ENCODE measurements at places on chromosomes 7 and 10. TPM values are rescaled to one million over a fixed set of nuclear protein-coding genes. Genes with fewer than 3 reads are reported as not detected.

Gene C7orf33
- not detected for total RNA-seq

Gene ABCA13
- total RNA-seq, result not detected

Gene CYP2C9
- 15.1 TPM for total RNA-seq

Gene GRM3
- total RNA-seq, result not detected

GRCh38 chr7:27912751-27913150 lies 172.8 kb downstream of the TAX1BP1 start:
- no peaks in the 10 kb centered on the region for H3K36me3 ChIP-seq
- no peaks in the 10 kb centered on the region for H3K4me1 ChIP-seq
- H3K27me3 ChIP-seq, result no peaks in the 10 kb centered on the region
- no peak overlapping the region for H3K27ac ChIP-seq
- DNase-seq, result no peak

- H3K36me3 ChIP-seq, result peaks cover 21% of the 10 kb centered on the region
- no peaks in the 10 kb centered on the region for H3K27me3 ChIP-seq
- peak; percentile 37 for DNase-seq
- H3K4me1 ChIP-seq, result peaks cover 14% of the 10 kb centered on the region
- no peak overlapping the region for H3K4me3 ChIP-seq
Measured at GRCh38 chr10:119335671-119336353, 128.4 kb downstream of the GRK5 start.

DNA sequence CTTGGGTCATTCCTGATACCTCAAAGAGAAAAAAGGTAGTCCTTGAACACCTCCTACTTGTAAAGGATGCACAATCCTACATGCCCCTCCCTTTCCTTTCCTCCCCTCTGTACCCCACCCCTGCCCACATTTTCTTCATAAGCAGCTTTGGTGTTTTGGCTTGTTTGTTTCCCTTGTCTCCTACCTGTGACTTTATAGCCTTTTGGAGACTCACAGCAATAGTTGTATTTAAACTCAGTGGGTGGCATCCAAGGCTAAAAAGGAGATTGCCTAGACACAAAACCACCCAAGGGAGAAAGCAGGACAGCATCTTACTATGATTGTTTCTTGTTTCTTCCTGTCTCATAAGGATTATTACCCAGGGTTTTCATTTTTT lies 63.4 kb downstream of the EGFR start:
- H3K27ac ChIP-seq, result peak overlapping the region; percentile 72
- H3K27me3 ChIP-seq, result no peaks in the 10 kb centered on the region
- no peak overlapping the region for H3K4me3 ChIP-seq
- DNase-seq, result no peak
- no peaks in the 10 kb centered on the region for H3K36me3 ChIP-seq

GRCh38 chr7:151012911-151013347 lies 11.4 kb downstream of the ATG9B start:
- peaks cover 19% of the 10 kb centered on the region for H3K4me1 ChIP-seq
- no peaks in the 10 kb centered on the region for H3K36me3 ChIP-seq
- H3K4me3 ChIP-seq, result no peak overlapping the region

Data from stomach (tissue), 19 donors.